ENCODE measurements at places on chromosomes 7 and 10. TPM values are rescaled to one million over a fixed set of nuclear protein-coding genes. Genes with fewer than 3 reads are reported as not detected.

SYT15B gene
- 0.12 TPM for total RNA-seq

ASB10 gene
- not detected for total RNA-seq

SRI gene
- 188 TPM for total RNA-seq

CALHM1 gene
- total RNA-seq: not detected

RAPGEF5 gene
- total RNA-seq: 0.54 TPM

HOXA9 gene
- not detected for total RNA-seq

ATAD1 gene
- 54.1 TPM for total RNA-seq

TMEM176B gene
- total RNA-seq: not detected

TAS2R4 gene
- 1.0 TPM for total RNA-seq

EVX1 gene
- not detected for total RNA-seq

KCNH2 gene
- 0.36 TPM for total RNA-seq

OR13A1 gene
- not detected for total RNA-seq

DNA sequence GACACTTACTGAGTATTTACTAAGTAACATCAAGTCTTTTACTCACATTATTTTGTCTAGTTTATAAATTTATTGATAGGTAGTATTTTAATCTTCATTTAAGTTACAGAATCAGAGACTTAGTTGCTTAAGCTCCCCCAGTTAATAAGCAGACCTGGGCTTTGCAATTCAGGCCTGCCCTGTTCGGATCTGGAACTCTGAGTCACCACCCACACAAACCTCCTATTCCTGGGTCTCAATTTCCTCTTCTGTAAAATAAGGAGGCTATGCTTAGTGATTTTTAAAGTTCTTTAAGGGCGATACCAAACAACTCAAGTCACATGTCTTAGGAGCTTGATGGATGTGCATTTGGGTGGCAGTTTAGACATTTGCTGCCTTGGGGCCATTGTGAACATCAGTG lies 3.5 kb upstream of the MGAM start:
- no peaks in the 10 kb centered on the region for H3K36me3 ChIP-seq
- no peak for DNase-seq
- H3K4me1 ChIP-seq: no peaks in the 10 kb centered on the region
- peaks cover 3% of the 10 kb centered on the region for H3K27me3 ChIP-seq
- no peak overlapping the region for H3K4me3 ChIP-seq

- no peak overlapping the region for H3K27ac ChIP-seq
- H3K36me3 ChIP-seq: no peaks in the 10 kb centered on the region
- H3K4me1 ChIP-seq: no peaks in the 10 kb centered on the region
- no peak for DNase-seq
- H3K4me3 ChIP-seq: no peak overlapping the region
Measured at GRCh38 chr10:110634527-110635209, 9.5 kb upstream of the RBM20 start.

DNA sequence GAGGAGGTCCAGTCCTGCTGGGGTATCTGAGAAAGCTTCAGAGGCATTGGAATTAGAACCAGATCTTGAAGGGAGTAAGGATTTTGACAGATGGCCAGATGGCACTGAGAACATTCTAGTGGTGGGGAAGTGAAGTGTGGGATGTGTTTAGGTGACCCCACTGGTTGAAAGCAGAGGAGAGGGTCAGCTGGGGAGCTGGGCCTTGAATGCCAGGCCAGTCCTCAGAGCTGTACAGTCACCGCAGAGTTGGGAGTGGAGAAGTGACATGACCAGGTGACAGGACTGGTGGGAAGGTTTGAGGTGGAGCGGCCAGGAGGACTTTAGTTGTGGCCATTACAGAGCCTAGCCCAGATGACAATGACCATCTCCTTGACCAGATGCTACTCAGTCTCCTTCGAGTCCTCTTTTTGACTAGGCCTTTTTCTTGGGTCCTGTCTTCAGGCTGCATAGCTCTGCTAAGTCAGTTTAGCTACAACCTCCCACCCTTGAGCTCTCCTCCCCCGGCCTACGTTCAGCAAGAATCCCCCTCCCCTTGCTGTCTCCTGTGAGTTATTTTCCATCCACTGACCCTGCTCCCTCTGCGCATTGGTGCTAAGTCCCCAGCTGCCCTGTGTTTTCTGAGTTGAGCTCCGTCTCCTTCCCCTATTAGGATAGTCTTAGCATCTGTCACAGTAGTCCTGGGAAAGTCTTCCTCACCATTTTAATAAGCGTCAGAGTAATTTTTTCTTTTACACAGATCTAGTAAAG lies 56.3 kb downstream of the CCNY start:
- no peak for DNase-seq
- no peak overlapping the region for H3K27ac ChIP-seq
- H3K27me3 ChIP-seq: no peaks in the 10 kb centered on the region
- peaks cover 3% of the 10 kb centered on the region for H3K36me3 ChIP-seq
- no peak overlapping the region for H3K4me3 ChIP-seq

- no peak overlapping the region for H3K27ac ChIP-seq
- no peaks in the 10 kb centered on the region for H3K27me3 ChIP-seq
- DNase-seq: no peak
- H3K4me1 ChIP-seq: no peaks in the 10 kb centered on the region
Measured at GRCh38 chr10:59273445-59273844, 88.9 kb downstream of the FAM13C start.

DNA sequence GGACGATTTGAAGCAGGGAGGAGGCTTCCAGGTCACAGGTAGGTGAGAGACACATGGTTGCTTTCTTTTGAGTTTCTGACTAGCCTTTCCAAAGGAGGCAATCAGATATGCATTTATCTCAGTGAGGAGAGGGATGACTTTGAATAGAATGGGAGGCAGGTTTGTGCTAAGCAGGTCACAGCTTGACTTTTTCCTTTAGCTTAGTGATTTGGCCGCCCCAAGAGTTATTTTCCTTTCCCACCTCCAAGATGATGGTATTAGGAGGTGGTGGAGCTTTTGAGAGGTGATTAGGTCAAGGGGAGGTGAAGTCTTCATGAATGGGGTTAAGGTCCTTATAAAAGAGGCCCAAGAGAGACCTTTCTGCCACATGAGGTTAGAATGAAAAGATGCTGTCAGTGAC lies 443.7 kb downstream of the TYW1 start:
- no peaks in the 10 kb centered on the region for H3K4me1 ChIP-seq
- H3K27ac ChIP-seq: no peak overlapping the region
- no peak overlapping the region for H3K4me3 ChIP-seq
- H3K27me3 ChIP-seq: no peaks in the 10 kb centered on the region

DNA sequence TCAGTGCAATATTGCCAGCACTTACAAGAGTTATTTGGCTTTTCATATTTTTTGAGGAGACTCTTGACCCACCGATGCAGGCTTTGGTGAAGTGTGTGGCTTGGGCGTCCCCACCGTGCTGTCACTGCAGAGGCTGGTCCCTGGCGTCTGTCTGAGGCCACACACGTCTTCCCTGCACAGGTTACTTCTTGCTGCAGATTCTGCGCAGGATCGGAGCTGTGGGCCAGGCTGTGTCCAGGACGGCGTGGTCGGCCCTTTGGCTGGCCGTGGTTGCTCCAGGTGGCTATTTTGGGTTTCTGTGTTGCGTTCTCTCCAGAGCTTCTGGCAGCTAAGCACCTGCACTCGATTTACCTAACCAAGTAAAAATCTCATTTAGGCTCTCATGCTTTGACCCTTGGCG lies 18.9 kb downstream of the SUN1 start:
- H3K36me3 ChIP-seq: peaks cover 31% of the 10 kb centered on the region
- no peak overlapping the region for H3K27ac ChIP-seq
- H3K27me3 ChIP-seq: no peaks in the 10 kb centered on the region
- H3K4me1 ChIP-seq: no peaks in the 10 kb centered on the region

DNA sequence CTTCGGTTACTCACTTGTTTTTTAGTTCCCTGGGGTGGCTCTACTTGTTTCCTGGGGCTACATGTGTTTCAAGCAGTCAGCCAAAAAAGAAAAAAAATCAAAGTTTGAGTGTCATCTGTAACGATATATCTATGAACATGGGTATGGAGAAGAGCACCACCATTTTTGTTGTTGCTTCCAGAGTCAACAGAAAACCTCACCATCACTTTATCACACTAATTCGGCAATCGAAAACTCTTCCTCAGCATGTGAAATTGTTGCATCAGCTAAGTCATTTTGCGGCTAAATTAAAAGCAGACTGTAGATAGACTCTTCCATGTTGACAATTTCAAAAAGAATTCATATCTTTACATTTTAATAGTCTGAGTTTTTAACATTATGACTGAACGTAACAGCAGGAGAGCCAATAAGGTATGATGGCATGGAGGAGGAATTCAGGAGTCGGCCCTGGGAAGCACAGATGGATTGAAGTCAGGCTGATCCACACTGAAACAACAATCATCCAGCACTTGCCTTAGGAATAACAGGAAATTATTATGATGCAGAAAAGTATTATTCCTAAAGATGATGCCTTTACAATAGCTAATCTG lies 455.7 kb upstream of the KLF6 start:
- no peak overlapping the region for H3K4me3 ChIP-seq
- H3K27ac ChIP-seq: no peak overlapping the region
- peaks cover 29% of the 10 kb centered on the region for H3K4me1 ChIP-seq
- no peaks in the 10 kb centered on the region for H3K36me3 ChIP-seq

GRCh38 chr10:75469006-75469616 lies 37.7 kb downstream of the LRMDA start:
- no peaks in the 10 kb centered on the region for H3K36me3 ChIP-seq
- no peak for DNase-seq
- H3K4me1 ChIP-seq: no peaks in the 10 kb centered on the region
- no peak overlapping the region for H3K4me3 ChIP-seq

GRCh38 chr10:14560274-14560673 lies 214.4 kb downstream of the FAM107B start:
- H3K36me3 ChIP-seq: peaks cover 43% of the 10 kb centered on the region
- H3K27me3 ChIP-seq: no peaks in the 10 kb centered on the region
- H3K4me3 ChIP-seq: peak overlapping the region; percentile 78
- H3K4me1 ChIP-seq: peaks cover 80% of the 10 kb centered on the region
- H3K27ac ChIP-seq: peak overlapping the region; percentile 87

- no peaks in the 10 kb centered on the region for H3K27me3 ChIP-seq
- no peak overlapping the region for H3K4me3 ChIP-seq
- H3K36me3 ChIP-seq: no peaks in the 10 kb centered on the region
- DNase-seq: no peak
Measured at GRCh38 chr7:6306471-6306870, 34.0 kb upstream of the CYTH3 start.

DNA sequence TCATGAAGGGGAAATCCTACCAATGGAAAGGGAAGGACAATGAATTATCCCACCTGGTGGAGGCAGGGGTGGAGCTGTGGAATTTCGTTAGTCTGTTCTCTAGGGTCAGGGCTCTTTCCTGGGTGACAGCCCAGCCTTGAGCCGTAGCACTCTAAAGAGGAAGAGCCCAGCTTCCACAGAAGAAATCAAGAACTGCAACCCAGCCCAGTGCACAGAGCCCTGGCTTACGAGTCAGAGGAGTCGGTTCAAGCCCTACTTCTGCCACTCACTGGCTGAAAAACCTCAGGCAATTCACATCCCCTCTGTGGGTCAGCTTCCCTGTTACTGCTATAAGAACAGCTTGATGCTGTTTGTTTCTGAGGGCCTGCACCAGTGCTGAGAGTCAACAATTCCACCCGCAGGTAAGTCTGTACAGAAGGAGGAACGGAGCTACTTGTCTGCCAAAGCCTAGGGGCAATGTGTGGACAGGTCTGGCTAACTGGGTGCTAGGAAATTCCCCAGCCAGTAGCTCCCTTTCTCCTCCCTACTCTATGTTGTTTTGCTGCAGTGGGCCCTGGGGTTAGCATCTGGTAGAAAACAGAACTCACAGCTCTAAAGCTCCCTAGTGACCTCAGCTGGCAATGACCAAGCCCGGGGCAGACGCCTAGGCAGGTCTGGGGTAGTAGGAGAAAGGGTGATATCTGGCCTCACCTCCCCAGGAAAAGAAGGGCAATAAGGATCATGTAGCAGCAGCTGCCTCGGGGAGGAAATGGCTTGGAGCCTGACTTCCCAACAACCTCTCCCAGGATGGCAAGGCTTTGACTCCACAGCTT lies 3.3 kb downstream of the AVPI1 start:
- DNase-seq: no peak
- H3K4me3 ChIP-seq: no peak overlapping the region
- H3K27ac ChIP-seq: no peak overlapping the region
- no peaks in the 10 kb centered on the region for H3K36me3 ChIP-seq
- H3K27me3 ChIP-seq: peaks cover 2% of the 10 kb centered on the region

- H3K4me3 ChIP-seq: peak overlapping the region; percentile 50
- peaks cover 4% of the 10 kb centered on the region for H3K27me3 ChIP-seq
- peak; percentile 72 for DNase-seq
- H3K27ac ChIP-seq: peak overlapping the region; percentile 87
- H3K4me1 ChIP-seq: peaks cover 20% of the 10 kb centered on the region
- no peaks in the 10 kb centered on the region for H3K36me3 ChIP-seq
Measured at GRCh38 chr10:5628451-5629302, 37.7 kb downstream of the ASB13 start.

DNA sequence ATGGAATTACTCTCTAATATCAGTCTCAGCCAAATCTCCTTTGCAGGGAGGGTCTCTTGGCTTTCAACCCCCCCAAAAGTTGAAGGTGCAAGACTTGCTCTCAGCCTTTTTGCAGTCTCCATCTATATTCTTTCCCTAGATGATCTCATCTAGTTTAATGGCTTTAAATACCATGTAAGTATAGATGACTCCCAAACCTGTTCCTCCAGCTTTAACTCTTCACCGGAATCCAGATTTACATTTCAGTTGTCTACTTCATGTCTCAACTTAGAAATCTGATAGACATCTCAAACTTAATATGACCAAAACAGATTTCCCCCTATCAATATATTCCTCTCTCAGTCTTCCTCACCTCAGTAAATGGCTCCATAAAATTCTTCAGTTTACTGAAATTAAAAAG lies 9.9 kb upstream of the TAS2R41 start:
- DNase-seq: peak; percentile 13
- H3K4me1 ChIP-seq: no peaks in the 10 kb centered on the region
- no peaks in the 10 kb centered on the region for H3K36me3 ChIP-seq
- H3K27ac ChIP-seq: no peak overlapping the region
- H3K27me3 ChIP-seq: peaks cover 3% of the 10 kb centered on the region

- no peaks in the 10 kb centered on the region for H3K36me3 ChIP-seq
- no peak for DNase-seq
- peaks cover 2% of the 10 kb centered on the region for H3K27me3 ChIP-seq
Measured at GRCh38 chr7:1719913-1720312, 49.8 kb downstream of the ELFN1 start.

- H3K36me3 ChIP-seq: peaks cover 4% of the 10 kb centered on the region
- no peak overlapping the region for H3K27ac ChIP-seq
- no peak overlapping the region for H3K4me3 ChIP-seq
Measured at GRCh38 chr10:70097459-70097858, 35.2 kb downstream of the AIFM2 start.

DNA sequence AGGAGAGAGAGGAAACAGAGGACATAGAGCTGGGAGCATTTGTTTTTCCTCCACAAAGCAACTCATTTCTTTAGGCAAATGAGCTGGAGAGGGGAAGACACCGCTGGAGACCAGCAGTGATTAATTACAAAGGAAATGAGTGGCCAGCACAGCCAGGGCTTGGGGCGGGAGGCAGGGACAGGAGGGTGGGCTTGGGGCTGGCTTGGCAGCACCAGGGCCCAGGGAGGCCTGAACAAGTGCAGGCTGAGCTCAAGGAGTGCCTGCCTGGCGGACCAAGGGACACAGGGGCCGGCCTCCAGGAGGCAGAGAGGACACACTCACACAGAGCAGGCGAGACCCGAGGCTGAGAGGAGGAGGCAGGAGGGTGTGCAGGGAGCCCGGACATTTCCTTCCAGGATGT lies 149.0 kb upstream of the UNC5B start:
- no peaks in the 10 kb centered on the region for H3K36me3 ChIP-seq
- no peak overlapping the region for H3K27ac ChIP-seq
- H3K4me3 ChIP-seq: no peak overlapping the region
- no peaks in the 10 kb centered on the region for H3K4me1 ChIP-seq
- DNase-seq: no peak

All from activated CD4-positive, alpha-beta T cell treated with anti-CD3 and anti-CD28 coated beads, Interleukin-2, amount 10 ng/mL, durations not matched to agents 24 days and 14 days (primary cell).